Lung microvascular endothelial cell (primary cell): ENCODE measurements at places on chromosomes 7 and 10. TPM values are rescaled to one million over a fixed set of nuclear protein-coding genes. Genes with fewer than 3 reads are reported as not detected.
A peak's percentile ranks its signal among the peaks of the same experiment; 100 is the strongest.

PTF1A gene
- total RNA-seq: not detected in 2 replicates

AIMP2 gene
- 34.9 and 38.7 TPM in 2 replicates for total RNA-seq

OR2A42 gene
- total RNA-seq: not detected in 2 replicates

GPR146 gene
- 24.0 and 90.3 TPM in 2 replicates for total RNA-seq

CALML3 gene
- total RNA-seq: not detected in 2 replicates

SNCG gene
- 46.2 and 112 TPM in 2 replicates for total RNA-seq

HSPA12A gene
- 0.44 and 0.79 TPM in 2 replicates for total RNA-seq

SLC26A4 gene
- total RNA-seq: 6.5 and 9.8 TPM in 2 replicates

CDC14C gene
- total RNA-seq: not detected in 2 replicates

SLC39A12 gene
- under 0.01 TPM in 1 of 2 replicates, not detected in the other for total RNA-seq

GRCh38 chr10:91034494-91035159 lies 113.7 kb upstream of the ANKRD1 start:
- peak; percentile 6 for DNase-seq

DNA sequence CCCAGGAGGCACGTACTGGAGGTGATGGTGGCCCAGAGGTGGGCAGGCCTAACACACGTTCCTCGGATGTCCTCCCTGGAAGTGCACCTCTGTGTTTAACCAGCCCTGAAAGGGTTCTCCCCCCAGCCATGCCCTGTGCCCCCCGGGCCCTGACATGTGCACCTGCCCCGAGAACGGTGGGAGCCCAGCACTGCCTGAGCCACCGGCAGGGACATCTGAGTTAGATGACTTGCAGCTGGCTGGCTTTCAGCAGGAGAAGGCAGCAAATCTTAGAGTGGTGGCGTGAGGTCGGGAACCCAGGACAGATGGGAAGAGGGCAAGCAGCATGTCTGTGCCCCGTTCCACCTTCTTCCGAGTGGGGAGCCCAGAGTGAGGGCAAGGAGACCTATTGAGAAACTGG lies 291.8 kb downstream of the TCERG1L start:
- DNase-seq: no peak

GRCh38 chr7:7746458-7746857 lies 28.1 kb upstream of the RPA3 start:
- no peak for DNase-seq

- no peak for DNase-seq
Measured at GRCh38 chr10:132027423-132027983, 38.2 kb upstream of the JAKMIP3 start.

- DNase-seq: no peak
Measured at GRCh38 chr7:155459700-155460461, 2.0 kb downstream of the EN2 start.

- peak; percentile 64 for DNase-seq
Measured at GRCh38 chr10:113335592-113335991, 217.3 kb upstream of the HABP2 start.

DNA sequence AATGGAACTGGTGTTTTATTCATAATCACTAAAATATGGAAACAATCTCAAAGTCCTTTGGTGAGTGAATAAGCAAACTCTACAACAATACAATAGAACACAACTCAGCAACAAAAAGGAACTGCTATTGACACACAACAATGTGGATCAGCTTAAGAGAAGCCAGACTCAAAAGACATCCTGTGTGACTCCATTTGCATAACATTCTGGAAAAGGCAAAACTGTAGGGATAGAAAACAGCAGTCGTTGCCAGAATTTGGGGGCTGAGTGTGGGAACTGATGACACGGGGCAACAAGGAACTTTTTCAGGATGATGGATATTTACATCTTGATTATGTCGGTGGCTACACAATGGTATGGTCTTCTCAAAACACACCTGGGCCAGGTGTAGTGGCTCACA lies 32.4 kb upstream of the SVIL start:
- peak; percentile 24 for DNase-seq

DNA sequence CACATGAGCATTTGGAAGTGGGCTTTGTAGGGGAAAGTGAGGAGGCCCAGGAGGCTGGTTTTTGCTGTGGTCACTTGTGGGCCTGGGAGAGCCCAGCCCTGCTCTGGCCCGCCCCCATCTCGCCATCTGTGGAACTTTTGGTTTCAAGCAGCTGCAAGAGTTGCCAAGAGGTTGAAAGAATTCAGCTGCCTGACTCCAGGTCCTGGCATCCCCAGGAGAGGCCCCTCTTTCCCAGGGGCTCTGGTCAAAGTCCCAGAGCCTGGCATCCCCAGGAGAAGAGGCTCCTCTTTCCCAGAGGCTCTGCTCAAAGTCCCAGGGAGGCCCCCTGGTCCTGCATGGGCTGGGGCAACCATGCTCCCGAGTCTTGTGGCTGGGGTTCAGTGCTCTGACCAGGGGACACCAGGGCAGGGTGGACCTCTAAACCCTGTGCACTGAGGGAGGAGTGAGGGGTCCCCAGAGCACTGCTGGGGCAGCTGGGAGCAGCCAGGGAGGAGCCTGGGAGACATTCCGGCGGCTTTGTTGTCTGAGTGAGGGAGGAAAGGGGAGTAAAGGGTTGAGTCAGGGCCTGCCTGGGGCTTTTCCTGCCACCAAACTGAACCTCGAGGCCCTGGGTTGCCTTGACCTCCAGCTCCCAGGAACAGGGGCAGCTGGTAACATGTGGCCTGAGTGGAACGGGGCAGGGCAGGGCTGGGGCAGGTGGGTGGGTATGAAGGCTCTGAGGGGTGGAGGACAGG lies 27.7 kb upstream of the CSGALNACT2 start:
- no peak for DNase-seq

- peak; percentile 11 for DNase-seq
Measured at GRCh38 chr7:151245360-151246101, 3.0 kb downstream of the SMARCD3 start.

DNA sequence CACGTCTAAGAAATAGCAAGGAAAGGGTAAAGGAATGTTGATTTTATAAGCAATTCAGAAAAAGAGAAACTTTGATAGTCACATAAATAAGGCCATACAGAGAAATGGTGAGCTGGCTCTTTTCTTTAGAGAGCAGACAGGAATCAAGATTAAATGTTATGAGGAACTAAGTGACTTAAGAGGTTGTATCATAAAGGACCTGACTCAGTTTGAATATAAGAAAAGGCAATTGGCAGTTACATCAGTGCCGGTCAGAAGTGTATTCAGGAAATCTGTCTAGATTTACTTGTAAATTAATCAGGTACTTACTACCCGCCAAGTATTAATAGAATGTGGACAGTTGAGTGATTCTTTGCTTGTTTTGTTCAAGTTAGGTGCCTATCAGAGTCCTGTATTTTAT lies 2.1 kb downstream of the MRPL32 start:
- no peak for DNase-seq

DNA sequence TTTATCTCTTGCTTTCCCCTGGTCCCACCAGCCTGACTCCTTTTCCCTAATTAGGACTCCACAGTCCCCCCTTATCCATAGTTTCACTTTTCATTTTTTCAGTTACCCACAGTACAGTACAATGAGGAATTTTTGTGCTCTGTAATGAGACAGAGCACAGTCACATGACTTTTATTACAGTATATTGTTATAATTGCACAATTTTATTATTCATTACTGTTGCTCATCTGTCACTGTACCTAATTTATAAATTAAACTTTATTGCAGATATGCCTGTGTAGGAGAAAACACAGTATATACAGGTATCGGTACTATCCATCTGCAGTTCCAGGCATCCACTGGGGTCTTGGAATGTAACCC lies 125.4 kb downstream of the KCNMA1 start:
- no peak for DNase-seq

GRCh38 chr10:42755028-42755451 lies 27.6 kb upstream of the BMS1 start:
- no peak for DNase-seq

GRCh38 chr10:17092986-17093803 lies 36.4 kb downstream of the CUBN start:
- DNase-seq: no peak

DNA sequence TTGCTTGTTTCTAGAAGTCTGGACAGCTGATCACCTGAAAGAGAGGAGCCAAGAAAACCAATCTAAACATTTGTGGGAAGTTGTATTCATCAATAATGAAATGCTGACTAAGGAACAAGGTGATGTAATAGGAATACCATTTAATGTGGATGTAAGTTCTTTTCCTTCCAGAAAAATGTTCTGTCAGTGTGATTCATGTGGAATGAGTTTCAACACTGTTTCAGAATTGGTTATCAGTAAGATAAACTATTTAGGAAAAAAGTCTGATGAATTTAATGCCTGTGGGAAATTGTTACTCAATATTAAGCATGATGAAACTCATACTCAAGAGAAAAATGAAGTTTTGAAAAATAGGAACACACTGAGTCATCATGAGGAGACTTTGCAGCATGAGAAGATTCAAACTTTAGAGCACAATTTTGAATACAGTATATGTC lies 39.8 kb upstream of the ZNF37A start:
- no peak for DNase-seq

DNA sequence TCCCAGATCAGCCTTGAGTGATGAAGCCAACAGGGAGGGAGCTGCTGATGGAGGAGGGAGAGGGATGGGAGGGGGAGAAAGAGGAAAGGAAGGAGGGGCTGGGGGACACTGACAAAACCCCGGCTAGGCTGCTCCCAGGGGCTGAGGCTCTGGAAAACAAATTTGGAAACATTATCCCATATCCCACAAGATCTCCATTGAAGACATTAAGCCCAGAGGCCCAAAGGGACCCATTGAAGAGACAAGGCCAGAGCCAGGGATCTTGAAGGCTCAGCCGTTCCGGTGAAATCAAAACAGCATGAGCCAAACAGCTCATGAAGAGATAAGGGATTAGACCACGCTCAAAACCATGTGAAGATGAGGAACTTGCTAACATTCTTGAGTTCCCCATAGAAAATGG lies 184.3 kb upstream of the ITGB1 start:
- DNase-seq: no peak

DNA sequence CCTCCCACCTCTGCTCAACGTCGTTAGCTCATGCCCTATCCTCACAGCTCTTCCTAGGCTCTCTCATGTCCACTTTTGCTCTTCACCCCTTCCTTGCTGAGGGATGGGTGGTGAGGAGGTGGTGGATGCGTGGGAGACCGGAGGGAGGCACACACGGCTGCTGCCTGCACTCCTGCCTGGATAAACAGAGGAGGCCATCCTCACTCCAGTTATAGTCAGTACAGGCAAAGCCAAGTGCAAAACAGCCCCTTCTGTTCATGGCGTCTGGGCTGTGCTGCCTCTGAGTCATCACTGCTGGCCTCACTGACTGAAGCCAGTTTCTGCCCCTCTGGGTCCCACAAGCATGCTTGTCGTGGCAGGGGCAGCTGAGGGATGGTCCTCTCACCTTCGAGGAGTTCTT lies 31.9 kb upstream of the LRRC4 start:
- DNase-seq: no peak

DNA sequence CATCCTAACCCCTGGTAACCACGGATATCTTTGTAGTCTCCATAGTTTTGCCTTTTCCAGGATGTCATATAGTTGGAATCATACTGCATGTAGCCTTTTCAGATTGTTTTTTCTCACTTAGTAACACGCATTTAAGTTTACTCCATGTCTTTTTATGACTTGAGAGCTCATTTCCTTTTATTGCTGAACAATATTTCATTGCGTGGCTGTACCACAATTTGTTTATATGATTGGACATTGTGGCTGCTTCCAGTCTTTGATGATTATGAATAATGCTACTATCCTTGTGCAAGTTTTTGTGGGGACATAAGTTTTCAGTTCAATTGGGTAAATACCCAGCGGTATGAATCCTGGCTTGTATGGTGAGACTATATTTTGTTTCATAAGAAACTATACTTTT lies 60.8 kb downstream of the AOAH start:
- no peak for DNase-seq

DNA sequence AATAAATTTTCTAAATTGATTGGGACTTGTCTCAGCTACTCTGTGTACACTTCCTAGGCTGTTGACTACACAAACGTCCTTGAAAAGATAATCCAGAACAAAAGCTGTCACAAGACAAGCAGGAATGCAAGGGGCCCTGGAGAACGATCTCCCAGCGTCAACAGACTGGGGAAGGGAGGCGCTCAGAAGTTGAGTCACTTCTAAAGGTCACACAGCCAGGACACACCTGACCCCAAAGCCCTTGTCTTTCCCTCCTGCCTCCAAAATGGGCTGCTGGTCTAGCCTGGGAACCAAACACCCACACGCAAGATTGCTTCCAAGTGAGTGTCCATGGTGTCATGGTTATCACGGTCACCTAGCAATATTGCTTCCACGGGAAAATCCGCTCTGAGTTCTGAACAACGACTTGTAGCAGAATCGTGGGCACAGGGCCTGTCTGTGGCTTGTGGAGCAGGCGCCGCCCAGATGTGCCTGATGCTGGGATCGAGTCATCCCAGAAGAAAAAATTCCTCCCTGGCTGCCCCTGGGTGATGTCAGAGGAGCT lies 49.8 kb downstream of the SPOCK2 start:
- no peak for DNase-seq

- no peak for DNase-seq
Measured at GRCh38 chr10:69726850-69727249, 74.9 kb upstream of the COL13A1 start.

- no peak for DNase-seq
Measured at GRCh38 chr10:34292675-34293074, 522.4 kb downstream of the PARD3 start.

DNA sequence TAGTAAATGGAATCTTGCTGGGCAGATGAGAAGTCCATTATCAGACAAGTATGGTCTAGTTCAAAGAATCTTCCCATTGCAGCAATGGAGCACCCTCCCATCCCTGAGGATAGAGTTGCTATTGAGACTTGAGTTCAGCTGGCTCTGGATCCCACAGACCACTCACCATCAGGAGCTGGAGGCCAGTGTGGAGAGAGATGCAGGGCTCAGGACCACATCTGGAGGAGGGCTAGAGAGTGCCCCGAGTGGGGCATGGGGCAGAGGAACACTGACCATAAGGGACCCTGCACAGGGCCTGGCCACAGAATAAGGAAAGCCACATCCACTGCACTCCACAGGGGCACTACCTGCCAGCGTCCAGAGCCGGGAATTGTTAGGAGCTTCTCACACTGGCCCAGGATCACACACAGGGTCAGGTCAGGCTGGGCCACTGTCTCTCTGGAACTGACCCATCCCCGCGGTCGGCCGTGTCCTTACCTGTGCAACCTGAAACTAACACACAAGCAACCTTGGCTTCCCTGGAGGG lies 41.3 kb upstream of the TCERG1L start:
- no peak for DNase-seq

GRCh38 chr7:11751807-11752389 lies 80.1 kb downstream of the THSD7A start:
- DNase-seq: no peak
